GOT3 (cell line): ENCODE measurements at places on chromosomes 13 and 19.

DNA sequence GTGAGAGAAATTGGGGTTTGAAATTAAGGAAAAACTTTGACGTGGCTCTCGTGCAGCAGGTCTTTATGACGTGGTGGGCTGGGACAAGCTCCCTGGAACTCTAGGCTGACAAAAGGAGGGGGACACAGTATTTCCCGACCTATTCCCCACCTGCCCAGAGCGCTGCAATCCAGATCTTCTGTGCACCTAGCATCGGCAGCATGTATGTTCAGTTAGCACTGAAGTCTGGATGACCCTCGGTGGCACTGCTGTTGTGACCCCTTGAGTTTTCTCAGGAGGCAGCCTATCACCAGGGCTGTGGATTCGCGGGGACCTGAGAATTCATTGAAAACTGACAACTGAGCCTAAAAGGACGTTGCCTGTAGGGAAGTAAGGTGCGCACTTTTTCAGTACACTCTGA lies 9.1 kb upstream of the ZNF536 start:
- DNase-seq: no peak

DNA sequence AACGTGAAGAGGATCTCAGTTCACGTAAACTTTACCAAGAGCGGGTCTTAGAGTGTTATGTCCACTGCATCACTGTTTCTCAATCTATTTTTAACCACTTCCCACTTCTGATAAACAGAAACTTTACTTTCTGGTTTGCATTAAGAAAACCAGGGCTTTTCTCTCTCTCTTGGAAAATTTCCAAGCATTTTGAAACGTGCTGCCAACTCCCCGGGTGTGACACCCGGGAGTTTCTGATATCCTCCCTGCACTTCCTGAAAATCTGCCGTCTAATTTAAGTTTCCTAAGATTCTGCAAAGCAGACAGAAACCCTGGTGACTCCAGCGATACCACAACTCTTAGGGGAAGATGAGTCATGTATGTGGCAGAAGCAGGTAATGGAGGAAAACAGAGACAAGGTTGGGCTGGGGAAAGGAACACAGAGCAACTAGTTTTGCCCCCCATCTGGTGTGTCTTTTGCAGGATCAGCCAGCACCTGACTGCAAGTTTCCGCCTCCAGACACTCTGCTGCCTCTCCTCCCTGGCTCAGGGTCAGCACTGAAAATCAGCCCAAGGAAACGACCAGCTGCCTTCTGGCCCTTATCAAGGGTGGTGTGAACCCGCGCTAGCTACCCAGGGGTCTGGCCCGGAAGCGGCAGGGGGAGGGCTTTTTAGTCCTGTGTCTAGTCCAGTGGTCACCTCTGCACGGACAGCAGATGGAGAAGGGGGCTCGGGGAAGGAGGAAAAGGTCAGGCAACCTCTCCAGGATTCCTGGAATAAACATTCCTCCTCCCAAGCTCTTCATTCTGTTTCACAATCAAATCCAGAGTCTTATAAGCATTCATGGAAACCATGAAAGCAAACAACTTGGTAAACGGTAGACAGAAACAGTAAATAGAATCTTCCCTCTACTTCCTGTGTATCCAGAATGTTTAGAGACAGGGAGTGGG lies 11.3 kb upstream of the FFAR2 start:
- DNase-seq: no peak

GRCh38 chr13:100290165-100290801 lies 201.4 kb downstream of the PCCA start:
- no peak for DNase-seq

GRCh38 chr19:1170938-1171754 lies 2.9 kb downstream of the SBNO2 start:
- DNase-seq: no peak

GRCh38 chr19:14400951-14401431 lies 18.1 kb downstream of the DDX39A start:
- no peak for DNase-seq

GRCh38 chr19:6394831-6395230 lies 1.9 kb upstream of the GTF2F1 start:
- no peak for DNase-seq

GRCh38 chr19:36140304-36141038 lies 605 bp downstream of the CAPNS1 start:
- DNase-seq: no peak

- DNase-seq: no peak
These were observed 60.9 kb upstream of the RANBP3 start for GRCh38 chr19:6038634-6039405.

- no peak for DNase-seq
These were observed 154.2 kb upstream of the KLF12 start for GRCh38 chr13:74288361-74288911.

- no peak for DNase-seq
These were observed 20.9 kb downstream of the POU2F2 start for GRCh38 chr19:42111384-42111783.

DNA sequence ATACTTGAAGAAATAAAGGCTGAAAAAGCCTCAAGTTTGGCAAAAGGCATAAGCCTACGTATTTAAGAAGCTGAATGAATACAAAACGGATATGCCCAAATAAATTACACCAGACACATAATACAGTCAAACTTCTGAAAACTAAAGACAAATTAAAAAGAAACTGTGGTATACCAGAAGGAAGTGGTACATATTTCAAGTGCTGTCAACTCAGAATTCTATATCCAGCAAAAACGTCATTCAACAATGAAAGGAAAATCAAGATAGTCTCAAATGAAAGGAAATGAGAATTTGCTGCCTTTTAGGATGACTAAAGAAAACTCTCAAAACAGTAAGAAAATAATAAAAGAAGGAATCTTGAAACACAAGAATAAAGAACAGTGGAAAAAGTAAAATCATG lies 69.5 kb downstream of the POLR1D start:
- DNase-seq: no peak

DNA sequence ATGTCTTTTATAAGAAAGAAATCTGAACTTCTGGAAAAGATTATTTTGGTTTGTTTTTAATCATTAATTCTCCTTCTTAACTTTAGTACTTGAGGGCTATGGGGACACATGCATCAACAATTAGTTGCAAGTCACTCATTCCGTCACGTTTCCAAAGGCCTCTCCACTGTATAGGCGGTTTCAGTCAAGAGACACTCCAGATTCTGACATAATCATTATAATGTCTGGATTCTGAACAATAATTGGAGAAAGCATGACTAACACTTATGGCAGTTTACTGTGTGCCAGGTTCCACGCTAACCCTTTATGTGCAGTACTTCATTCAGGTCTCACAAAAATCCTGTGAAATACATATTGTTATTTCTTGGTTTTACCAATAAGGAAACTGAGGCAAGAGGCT lies 71.9 kb downstream of the TNFRSF19 start:
- no peak for DNase-seq

GRCh38 chr13:30702006-30702405 lies 33.3 kb upstream of the ALOX5AP start:
- no peak for DNase-seq

DNA sequence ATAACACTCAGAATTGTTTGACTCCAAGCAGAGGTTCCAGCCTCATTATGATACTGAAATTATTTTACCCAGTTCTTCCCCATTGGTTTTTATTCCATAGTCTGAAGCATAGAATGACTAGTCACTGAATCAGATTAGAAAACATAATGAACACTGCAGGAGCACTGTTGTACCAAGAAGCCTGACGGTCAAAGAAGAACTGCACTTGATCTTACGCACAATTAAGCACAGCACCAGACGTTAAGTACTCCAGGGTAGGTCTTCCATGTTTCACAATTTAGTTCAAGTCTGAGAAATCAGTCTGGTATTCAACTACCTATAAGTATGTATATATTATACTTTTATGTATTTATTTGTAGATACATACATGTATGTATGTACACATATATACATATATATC lies 973.5 kb upstream of the SPRY2 start:
- no peak for DNase-seq

DNA sequence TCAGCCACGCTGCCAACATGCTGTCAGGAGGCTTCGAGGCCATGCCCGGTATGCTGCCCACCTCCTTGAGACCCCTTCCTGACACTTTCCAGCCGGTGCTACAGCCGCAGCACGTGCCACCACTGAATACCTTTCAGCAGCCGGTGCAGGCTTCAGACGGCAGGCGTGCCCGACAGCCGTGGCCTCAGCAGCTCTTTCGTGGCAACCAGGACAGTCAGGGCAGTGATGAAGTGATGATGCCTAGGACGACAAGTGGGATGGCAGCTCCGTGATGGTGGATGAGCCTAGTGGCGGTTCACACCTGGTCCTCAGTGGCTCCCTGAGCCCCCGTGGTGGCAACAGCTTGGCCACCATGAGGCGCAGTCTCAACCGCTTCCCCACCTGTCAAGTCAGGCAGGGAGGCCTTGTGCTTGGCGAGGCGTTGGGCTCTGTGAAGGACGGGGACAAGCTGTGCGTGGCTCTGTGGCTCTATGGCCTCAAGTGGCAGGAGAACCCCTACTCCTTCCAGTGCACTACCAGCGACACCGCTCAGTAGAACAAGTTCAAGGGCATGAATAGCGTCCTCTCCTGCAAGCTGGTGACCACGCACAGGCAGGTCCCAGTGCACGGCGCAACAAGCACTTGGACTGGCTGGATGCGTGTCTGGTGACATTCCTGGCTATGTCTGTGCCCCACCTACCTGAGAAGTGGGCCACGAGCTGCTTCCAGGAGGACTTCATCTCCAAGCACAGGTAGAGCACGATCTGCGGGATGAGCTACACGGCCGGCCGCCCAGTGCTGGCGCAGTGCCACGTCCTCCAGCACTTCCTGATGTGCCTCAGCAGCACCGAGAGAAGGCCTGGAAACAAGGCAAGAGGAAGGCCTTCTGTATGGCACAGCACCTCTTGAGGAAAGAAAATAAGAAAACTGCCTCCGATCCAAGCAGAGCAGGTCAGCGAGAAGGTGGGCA lies 18.2 kb upstream of the ZNF14 start:
- DNase-seq: no peak

DNA sequence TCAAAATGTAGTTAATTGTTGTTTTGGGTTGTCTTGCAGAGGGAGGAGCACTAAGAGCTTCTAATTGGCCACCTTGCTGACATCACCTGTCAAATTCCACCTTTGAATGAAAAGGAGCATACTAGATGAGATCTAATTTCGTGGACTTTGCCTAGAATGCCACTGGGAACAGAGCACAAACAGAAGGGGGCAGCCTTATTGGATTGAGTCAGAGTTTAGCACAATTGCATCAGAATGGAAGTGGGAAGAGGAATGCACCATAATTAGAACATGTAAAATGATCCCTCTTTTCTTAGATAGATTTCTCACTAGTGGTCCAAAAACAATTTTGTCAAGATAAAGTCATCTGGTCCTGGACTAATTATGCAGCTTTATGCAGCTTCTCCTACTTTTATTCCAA lies 1552.2 kb downstream of the PCDH9 start:
- DNase-seq: no peak

- DNase-seq: no peak
These were observed 26.3 kb downstream of the ONECUT3 start for GRCh38 chr19:1779574-1779973.

DNA sequence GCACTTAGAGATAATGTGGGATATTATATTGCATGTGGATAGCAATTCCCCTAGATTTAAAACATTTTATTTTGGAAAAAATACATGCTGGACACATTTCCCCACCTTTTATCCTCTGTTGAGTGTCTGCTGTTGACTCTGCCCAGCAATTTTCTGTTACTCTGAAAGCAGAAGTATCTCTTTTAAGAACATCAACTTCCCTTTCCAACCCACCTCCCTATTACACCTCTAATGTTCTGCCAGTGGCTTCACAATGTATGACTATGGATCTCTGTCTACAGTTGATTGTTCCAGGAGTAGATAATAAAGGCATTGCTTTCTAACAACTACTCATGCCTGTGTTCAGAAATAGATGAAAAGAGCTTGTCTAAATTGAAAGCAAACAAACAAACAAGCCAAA lies 754.8 kb upstream of the SLITRK6 start:
- DNase-seq: no peak

- DNase-seq: no peak
These were observed 324.3 kb downstream of the ZNF536 start for GRCh38 chr19:30696514-30696913.

- no peak for DNase-seq
These were observed 81.6 kb downstream of the DACH1 start for GRCh38 chr13:71785361-71785760.

- no peak for DNase-seq
These were observed 1358.1 kb downstream of the EFNB2 start for GRCh38 chr13:105177265-105177900.

GRCh38 chr13:40993987-40994386 lies 25.1 kb downstream of the ELF1 start:
- DNase-seq: no peak

DNA sequence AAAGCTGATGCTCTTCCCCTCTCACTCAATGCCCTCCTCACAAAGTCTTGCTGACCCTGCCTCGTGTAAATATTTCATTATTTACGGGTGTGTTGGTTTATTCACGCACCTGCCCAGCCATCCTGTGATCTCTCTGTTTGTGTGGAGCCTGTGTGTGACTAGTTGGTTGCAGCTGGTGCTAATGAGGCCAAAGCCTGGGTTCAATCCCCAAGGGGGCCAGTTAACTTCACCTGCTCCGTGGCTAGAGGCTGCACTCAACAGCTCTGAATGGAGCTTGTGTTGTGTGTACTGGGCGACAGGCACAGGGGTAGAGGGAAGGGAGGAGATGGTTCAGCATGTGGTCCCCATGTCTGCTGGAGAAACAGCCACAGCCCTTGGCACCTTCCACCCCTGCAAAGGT lies 109.5 kb downstream of the DNAJC15 start:
- no peak for DNase-seq

DNA sequence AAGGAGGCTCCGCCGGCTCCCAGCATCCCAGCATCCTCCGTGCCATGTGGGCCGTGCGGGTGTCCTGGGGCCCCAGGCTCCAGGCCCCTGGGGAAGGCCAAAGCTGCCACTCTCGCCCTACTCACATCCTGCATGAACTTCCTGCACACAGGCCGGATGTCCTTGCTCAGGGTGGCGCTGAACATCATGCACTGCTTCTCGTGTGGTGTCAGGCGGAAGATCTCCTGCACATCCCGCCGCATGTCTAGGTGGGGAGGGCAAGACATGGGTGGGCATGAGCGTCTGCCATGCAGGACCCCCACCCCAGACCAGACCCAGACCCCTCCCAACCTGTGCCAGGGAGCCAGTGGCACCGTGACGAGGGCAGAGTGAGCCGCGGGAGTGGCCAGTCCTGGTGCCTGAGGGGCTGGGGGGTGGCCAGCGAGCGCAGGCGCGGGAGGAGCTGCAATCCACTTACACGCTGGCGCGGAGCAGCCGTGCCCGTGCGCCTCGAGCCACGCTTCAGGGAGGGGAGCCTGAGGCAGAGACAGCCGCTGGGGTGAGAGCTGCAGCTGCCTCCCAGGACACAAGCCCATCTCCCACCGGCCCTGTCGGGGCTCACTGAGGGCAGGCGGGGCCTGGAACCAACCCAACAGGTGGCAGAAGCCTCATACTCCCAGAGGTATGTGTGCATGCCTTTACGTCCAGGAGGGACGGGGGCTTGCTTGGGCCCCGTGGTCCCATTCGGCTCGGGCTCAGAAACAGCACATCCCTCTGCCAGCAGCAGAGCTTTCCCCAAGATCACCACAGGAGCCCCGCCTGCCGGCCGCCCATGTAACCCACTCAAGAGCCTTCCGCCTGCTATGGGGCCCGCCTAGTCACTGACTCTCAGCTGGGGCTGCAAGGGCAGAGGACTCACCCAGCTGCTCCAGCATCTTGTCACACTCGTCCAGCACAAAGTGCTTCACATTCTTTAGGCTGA lies 8.8 kb downstream of the DDX39A start:
- no peak for DNase-seq

- DNase-seq: no peak
These were observed 59.5 kb downstream of the SLC7A1 start for GRCh38 chr13:29535663-29536655.
